ENCODE measurements at places on chromosomes 3 and 15.

GRCh38 chr15:80662129-80662528, 33.0 kb upstream of the ABHD17C start:
- no peak for DNase-seq

DNA sequence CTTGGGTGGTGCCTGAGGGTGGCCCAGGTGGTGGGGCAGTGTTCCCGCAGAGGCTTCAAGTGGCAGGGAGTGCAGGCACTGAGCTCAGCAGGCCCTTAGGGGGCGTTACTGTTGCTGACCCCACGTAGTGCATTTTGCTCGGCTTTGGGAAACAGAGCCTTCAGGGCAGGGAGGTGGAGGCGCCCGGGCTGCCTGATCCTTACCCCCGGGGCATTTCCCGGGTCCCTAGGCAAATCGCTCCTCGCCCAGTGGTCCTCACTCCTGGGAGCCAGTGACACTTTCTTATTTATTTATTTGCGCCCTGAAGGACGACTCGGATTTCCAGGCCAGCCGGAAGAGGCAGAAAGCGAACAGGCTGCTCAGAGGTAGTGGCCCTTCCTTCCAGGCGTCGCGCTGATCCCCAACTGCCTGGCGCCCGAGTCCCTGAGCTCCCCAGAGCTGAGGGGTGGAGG, 10.1 kb upstream of the FOXB1 start:
- DNase-seq = no peak

- no peak for DNase-seq
Observed at GRCh38 chr3:52450489-52451236, 3.2 kb downstream of the TNNC1 start.

- peak; percentile 56 for DNase-seq
Observed at GRCh38 chr15:63474810-63475316, 29.5 kb upstream of the USP3 start.

GRCh38 chr15:66110864-66111263, 142.7 kb downstream of the MEGF11 start:
- DNase-seq = no peak

- no peak for DNase-seq
Observed at GRCh38 chr3:194667363-194667762, 4.6 kb downstream of the LSG1 start.

GRCh38 chr3:158743664-158744566, 11.7 kb upstream of the RARRES1 start:
- DNase-seq = no peak

- DNase-seq = no peak
Observed at GRCh38 chr3:104632947-104633346, 733.8 kb upstream of the ALCAM start.

GRCh38 chr3:48881006-48881405, 17.7 kb downstream of the SLC25A20 start:
- no peak for DNase-seq

DNA sequence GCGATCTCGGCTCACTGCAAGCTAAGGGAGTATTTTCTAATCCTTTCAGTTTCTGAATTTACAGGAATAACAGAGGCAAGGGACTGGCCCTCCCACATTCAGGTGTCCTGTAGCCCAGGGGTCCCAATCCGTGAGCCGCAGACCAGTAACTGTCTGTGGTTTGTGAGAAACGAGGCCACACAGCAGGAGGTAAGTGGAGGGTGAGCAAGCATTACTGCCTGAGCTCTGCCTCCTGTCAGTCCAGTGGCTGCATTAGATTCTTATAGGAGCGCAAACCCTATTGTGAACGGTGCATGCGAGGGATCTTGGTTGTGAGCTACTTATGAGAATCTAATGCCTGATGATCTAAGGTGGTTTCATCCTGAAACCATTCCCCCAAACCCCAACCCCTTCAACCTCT, 5.0 kb upstream of the IL17RC start:
- no peak for DNase-seq

DNA sequence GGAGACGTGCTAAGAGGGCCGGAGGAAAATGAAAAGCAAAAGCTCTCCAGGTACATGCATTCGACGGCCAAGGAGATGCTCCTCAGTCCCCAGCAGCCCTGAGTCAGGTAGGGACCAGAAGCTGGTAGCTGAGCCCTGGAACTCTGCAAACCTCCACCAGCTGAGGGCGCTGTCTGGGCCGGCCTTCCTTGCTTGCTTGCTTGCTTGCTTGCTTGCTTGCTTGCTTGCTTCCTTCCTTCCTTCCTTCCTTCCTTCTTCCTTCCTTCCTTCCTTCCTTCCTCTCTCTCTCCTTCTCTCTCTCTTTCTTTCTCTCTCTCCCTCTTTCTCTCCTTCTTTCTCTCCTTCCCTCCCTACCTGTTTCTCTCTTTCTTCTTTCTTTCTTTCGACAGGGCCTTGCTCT, 94.6 kb upstream of the RASGRF1 start:
- DNase-seq = no peak
